ENCODE measurements at places on chromosomes 1 and 21.

DNA sequence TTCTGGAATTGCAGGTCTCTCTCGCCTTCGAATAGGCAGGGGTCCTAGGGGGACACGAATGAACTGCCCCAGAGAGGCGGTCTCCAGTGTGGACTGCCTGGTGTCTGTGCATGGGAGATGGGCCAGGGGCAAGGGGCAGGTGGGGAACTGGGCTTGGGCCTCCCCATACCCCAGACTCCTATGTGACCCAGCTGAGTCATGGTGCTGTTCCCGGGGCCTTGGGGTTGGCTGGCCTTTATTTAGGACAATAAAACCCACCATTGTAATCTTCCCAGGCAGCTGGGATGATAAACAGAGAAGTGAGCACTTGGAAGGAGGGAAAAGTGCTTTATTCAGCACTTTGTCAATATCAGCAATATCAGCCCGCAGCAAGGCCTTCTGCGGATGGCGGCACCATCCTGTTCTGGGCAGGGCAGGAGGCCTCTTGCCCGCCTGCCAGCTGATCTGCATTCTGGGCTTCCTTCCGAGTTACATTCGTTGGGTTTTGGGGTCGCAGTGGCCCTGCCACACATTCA is 209.0 kb upstream of the TMEM51 start:
- no peak for DNase-seq

- no peak for DNase-seq
Measured at GRCh38 chr1:243595527-243596210, 254.4 kb downstream of the AKT3 start.

DNA sequence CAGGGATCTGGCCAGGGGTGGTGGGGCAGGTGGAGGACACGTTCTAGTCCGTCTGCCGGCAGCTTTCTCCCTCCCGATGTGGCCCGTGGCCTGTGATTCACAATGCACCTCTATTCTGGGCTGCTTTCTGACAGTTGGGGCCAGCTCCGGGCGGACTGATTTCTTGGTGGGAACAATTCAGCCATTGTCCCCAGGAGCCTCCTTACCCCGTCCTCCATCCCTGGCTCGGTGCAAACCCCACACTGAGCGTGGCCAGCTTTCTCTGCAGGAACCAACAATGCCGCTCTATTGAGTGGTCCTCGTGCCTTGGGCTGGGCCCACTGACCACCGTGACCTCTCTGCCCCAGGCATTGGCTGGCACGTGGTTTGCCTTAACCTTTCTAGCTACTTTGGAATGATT is 29.7 kb downstream of the PADI2 start:
- DNase-seq, result no peak

DNA sequence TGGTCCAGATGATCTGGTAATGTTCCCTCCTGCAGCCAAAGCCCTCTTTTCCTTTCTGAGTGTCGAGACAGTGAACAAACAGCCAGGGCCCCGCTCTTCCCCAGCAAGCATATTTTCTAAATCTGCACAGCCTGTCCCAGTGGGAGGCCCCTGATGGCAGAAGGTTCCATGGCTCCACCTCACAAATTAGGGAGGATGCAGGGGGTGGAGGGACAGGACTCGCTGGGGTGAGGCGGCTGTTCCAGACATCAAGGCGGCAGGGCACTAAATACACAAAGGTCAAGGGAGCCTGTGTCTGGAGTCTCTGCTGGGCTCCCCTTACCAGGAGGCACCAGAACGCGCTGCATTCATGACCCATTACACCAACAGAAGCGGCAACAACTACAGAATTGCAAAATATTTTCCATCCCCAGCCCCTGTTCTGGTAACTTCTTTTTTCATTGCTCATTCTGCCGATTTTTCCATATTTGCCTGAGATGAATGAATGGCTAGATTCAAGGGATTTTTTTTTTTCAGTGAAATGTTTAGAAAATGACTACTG is 27.0 kb upstream of the PRELP start:
- DNase-seq, result peak; percentile 62

DNA sequence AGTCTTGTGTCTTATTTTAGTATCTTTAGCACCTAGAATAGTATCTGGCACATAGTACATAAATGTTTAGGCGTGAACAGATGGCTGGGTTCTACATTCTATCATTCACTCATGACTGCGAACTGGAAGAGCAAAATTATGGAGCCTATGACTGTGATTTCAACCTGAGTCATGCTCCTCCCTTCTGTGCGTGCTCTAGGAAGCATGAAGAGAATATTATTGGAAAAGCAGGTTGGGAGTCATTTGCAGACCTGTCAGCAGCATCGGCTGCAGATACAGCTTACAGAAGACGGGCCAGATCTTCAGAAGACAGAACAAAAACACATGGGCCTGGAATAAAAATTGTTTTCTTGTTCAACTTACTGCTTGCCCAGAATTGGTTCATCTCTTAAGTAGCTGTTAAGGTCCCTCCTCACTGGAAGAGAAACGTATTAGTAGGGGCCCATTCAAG is 344.0 kb upstream of the USP24 start:
- DNase-seq, result peak; percentile 49

- peak; percentile 50 for DNase-seq
Measured at GRCh38 chr1:22780696-22781095, 70.1 kb downstream of the EPHB2 start.

GRCh38 chr1:155069551-155070157 is 6.1 kb downstream of the EFNA4 start:
- DNase-seq, result no peak

- DNase-seq, result no peak
Measured at GRCh38 chr1:162353078-162353477, 23.6 kb downstream of the SPATA46 start.

GRCh38 chr1:63906047-63906704 is 132.4 kb downstream of the ROR1 start:
- DNase-seq, result no peak

GRCh38 chr1:24089027-24089742 is 22.8 kb downstream of the MYOM3 start:
- no peak for DNase-seq

DNA sequence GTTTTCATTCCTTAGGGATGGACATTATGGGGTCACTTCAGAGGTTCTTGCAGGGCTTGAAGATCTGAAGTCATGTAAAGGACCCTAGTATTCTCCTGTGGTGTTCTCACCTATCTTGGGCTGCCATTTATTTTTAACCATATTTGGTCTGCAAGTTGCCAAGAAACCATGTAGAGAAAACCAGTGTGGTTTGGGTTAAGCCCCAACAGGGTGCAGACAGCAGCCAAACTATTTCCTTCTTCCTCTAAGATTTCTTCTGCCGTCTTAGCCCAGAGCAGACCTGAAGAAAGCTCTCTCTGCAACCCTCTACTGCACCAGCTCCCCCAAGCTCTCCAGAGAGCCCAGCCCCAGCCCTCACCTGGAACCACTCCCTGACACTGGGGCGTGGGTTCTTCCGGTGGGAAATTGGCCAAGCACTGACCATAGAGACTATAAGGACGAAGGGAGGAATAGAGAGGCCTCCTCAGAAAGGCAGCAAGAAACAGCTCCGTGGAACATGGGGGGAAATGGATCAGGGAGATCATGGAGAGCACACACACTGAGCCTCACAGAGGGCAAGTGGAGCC is 136.6 kb downstream of the SYF2 start:
- DNase-seq, result no peak
